NCI-H1436 treated with DMSO at 0.1 percent for 48 hours (cell line): ENCODE measurements at places on chromosomes 12 and 14.

DNA sequence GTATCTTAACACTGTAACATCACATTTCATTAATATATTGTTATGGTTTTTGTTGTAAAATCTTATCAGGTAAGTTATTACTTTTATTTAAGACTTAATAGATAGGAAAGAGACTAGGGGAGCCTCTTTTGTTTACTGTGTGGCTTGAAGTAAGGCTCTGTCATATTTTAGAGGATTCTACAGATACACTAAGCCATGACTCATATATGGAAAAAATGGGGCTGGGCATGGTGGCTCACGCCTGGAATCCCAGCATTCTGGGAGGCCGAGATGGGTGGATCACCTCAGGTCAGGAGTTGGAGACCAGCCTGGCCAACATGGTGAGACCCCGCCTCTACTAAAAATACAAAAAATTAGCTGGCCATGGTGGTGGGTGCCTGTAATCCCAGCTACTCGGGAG lies 23.6 kb upstream of the NPFF start:
- no peak for DNase-seq

- no peak for DNase-seq
These were observed 31.3 kb upstream of the CMAS start for GRCh38 chr12:22014783-22015144.

DNA sequence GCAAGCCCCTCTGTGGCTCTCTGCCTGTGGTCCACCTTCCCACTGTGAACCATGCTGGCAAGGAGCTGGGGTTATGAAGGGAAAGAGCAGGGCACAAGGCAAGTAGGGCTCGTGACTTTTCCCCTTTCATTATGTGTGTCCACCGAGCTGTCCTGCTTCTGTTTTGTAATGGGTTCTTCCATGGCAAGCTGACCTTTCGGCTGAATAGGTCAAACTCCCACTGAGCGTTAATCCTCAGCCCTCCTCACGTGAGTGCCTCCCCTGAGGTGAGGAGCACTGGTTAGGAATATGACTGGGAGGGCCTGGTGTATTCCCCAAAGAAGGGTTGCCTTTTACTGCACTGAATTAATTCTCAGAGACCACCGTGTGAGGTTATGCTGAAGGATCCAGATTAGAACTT lies 424.3 kb downstream of the NPAS3 start:
- DNase-seq: no peak

- no peak for DNase-seq
These were observed 27.1 kb upstream of the C12orf71 start for GRCh38 chr12:27109334-27110028.

DNA sequence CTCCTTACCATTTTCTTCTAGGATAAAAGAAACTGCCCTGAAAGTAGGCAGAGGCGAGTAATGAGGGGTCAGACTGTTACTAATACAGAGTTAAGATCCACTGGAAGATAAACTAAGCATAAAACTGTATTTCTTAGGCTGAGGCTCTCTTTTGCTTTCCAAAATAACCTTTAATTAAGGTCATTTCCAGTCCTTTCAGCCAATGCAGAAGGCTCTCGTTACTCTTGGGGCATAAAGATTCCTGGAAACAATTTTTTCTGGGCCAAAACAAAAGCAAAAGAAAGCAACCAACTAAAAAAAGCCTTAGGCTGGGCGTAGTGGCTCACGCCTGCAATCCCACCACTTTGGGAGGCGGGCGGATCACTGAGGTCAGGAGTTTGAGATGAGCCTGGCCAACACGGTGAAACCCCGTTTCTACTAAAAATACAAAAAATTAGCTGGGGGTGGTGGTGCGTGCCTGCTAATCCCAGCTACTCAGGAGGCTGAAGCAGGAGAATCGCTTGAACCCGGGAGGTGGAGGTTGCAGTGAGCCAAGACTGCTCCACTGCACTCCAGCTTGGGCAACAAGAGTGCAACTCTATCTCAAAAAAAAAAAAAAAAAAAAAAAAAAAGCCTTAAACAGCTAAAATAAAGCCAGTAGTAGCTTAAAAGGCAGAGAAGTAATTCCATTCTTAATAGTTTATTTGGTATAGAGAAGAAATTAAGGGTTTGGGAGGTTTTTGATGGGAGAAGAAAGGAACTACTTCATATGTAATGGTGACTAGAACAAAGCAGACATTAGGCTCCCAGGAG lies 68.9 kb upstream of the STAC3 start:
- DNase-seq: no peak

DNA sequence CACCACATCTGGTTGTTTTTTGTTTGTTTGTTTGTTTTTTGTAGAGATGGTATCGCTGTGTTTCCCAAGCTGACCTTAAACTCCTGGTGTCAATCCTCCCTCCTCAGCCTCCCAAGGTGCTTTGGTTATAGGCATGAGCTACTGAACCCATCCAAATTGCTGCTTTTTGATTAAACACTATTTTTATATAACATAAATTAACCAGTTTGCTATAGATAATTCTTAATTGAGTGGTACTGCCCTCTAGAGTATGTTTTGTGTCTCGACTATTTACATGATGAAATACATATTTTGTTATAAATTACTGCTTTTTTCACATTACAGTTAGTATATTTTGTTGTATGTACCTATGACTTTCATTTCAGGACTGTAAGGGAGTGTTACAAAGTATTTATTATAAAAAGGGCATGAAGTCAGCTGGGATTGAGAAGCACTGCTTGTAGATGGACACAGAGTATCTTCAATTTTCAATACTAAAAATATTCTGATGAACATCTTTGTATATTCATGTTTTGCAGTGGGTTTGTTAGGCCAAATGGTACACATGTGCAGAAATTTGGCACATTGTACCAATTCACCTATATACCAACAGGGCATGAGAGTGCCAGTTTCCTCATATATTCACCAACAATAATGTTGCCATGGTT lies 14.9 kb upstream of the SCAF11 start:
- DNase-seq: no peak

- no peak for DNase-seq
These were observed 479.2 kb downstream of the RPS29 start for GRCh38 chr14:49106741-49107667.

GRCh38 chr12:115630136-115630535 lies 647.4 kb downstream of the MED13L start:
- no peak for DNase-seq

- no peak for DNase-seq
These were observed 30.9 kb upstream of the WDR89 start for GRCh38 chr14:63672417-63673180.

DNA sequence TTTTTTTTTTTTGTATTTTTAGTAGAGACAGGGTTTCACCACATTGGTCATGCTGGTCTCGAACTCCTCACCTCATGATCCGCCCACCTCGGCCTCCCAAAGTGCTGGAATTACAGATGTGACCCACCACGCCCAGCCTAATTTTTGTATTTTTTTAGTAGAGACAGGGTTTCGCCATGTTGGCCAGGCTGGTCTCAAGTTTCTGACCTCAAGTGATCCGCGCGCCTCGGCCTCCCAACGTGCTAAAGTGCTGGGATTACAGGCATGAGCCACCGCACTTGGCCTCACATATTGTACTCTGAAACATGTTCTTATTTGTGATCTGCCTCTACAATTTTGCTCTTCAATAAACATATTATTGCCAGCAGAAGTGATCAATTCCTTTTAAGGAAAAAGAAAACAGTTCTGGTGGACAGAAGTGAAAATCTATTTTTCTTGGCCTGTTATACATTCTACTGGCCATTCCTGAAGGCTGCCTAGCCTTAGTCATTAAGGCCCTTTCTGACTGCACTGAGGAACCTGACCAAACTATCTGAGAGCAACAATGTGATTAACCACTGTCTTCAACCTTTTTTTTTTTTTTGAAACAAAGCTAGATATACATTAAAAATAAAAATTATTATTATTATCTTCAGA lies 36.1 kb downstream of the SNX6 start:
- DNase-seq: no peak

- no peak for DNase-seq
These were observed 2.6 kb downstream of the WSCD2 start for GRCh38 chr12:108131657-108132126.

DNA sequence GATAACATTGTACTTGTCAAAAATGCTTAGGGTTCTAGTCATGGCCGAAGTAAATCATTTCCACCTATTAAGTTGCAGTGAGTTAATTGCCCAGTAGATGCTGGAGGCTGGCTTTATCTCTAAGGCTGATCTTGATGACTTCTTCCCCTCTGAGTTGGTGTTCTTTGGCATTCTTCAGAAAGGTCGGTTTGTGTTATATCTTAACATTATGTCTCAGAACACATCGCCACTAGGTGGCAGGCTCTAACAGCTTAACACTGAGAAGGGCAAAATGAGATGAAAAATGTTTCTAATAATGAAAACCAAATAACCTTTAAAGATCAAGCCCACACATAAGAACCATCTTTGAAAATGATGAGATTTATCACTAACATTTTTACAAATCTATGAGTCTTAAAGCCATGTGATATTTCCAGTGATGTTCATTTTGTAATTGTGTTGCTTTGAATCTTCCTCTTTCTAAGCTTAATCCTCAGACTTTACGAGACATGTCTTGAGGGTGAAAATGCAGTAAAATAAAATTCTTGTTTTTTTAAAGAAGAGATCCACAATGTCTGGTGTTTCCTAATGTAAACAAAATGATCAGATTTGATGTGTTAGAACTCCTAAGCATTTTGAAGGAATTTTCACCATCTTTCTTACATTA lies 28.6 kb downstream of the SUDS3 start:
- DNase-seq: no peak

DNA sequence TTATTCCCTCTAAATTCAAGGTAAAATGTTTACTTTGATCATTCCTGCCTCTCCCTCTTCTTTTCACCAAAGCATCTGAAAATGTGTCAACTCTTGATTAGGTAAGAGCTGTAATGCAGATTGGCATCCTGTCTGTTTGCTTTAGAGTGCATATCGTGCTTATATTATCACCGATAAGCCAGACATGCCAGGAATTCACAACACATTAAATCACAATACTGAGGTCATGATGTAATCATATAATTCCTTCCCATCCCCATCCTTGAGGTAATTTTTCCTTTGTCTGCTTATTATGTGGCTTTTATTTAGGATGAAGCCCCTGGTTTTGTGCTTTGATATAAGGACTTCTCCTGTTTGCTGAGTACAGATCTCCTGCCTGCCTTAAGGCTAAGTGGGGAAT lies 10.2 kb downstream of the DDX47 start:
- no peak for DNase-seq

DNA sequence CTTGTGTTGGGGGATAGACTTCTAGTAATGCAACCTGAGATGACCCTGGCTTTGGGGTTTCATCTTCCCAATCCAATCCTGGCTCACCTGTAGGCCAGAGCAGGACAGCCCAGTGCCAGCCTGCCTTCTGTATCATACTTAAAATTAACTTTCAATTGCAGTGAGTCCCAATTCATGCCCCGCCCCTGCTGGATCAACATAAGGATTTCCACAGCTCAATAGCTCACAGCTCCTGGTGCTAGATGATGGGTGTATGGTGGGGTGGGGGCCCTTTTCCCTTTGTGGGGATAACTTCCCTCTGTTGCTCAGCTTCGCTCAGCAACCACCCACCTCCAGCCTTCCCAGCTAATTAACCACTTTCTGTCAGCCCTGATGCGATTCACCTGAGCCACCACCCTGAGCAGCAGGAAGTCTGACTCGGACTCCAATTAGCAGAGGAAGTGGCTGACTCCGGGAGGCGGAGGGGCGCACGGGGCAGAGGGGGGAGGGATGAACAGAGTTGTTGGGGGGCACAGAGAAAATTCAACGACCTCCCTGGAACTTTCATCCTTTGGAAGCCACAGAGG lies 24.3 kb upstream of the CHGA start:
- DNase-seq: no peak

DNA sequence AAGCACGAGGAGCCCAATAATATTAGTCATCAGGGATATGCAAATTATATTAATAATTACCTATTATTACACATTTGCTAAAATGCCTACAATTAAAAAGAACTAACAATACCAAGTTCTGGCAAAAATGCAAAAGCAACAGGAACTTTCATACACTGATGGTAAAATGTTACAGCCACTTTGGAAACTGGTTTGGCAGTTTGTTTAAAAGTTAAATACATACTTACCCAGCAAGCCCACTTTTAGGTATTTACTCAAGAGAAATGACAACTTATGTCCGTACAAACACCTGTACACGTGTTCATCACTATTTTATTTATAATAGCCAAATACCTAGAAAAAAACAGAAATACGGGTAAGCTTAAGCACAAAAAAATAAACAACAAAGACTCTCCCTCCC lies 17.0 kb downstream of the WDR89 start:
- DNase-seq: no peak

DNA sequence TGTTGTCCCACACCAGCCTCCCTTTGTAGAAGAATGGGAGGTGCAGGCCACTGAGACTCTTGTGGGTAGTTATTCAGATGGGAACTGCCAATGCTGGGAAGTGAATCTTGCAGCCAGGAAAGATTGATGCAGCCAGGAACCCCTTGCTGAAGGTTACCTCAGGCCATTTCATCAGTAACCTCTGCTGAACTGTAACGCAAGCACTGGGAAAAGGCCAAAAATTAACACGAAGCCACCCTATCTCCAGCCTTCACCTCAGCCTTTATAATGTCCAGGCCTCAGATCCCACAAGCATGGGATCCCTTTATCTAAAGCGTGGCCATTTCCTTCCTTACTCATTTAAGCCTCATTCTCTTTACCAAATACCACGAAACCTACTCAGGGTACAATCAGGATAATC lies 211.1 kb downstream of the SPTSSA start:
- DNase-seq: no peak

GRCh38 chr12:26750531-26751175 lies 82.3 kb downstream of the ITPR2 start:
- DNase-seq: no peak

- DNase-seq: no peak
These were observed 20.3 kb downstream of the RHOF start for GRCh38 chr12:121773011-121773777.

- no peak for DNase-seq
These were observed 34.7 kb upstream of the NRXN3 start for GRCh38 chr14:78135450-78135891.

DNA sequence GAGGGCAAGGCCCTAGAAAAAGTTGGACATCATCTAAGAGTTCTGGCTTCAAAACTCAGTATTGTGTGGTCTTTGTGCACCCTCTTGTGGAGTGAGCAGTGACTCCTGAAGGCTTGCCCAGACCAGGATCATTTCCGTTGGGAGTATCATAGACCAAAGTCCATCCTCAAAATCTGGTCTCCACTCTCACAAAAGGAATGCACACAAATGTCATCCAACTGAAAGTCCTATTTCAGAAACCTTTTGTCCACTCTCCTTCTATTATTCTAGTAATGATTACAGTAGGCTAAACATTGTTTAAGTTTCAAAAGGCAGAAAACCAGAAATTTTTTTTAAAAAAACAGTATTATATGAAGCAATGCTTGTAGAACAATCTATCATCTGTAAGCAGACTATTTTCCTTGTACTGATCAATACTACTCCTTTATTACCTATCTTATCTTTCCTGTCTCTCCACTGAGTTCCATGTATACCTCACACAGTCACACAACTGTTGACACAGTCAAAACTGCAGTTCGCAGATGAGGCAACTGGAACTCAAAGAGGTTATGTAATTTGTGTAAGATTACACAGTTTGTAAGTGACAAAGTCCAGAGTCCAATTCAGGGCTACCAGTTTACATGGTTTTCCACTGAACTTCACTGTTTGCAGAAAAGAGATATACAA lies 41.4 kb downstream of the COX16 start:
- DNase-seq: no peak
